ENCODE measurements at places on chromosomes 13 and 19. TPM values are rescaled to one million over a fixed set of nuclear protein-coding genes. Genes with fewer than 3 reads are reported as not detected.
A peak's percentile ranks its signal among the peaks of the same experiment; 100 is the strongest.

- no peak for DNase-seq
- H3K36me3 ChIP-seq = no peaks in the 10 kb centered on the region
- H3K27ac ChIP-seq = no peak overlapping the region
- no peaks in the 10 kb centered on the region for H3K4me1 ChIP-seq
- H3K4me3 ChIP-seq = no peak overlapping the region
Measured at GRCh38 chr13:23615395-23616081, 45.3 kb downstream of the TNFRSF19 start.

- no peaks in the 10 kb centered on the region for H3K36me3 ChIP-seq
- H3K27me3 ChIP-seq = peaks cover 24% of the 10 kb centered on the region
- peaks cover 3% of the 10 kb centered on the region for H3K4me1 ChIP-seq
- no peak for DNase-seq
Measured at GRCh38 chr13:75222031-75222430, 259.9 kb downstream of the TBC1D4 start.

DNA sequence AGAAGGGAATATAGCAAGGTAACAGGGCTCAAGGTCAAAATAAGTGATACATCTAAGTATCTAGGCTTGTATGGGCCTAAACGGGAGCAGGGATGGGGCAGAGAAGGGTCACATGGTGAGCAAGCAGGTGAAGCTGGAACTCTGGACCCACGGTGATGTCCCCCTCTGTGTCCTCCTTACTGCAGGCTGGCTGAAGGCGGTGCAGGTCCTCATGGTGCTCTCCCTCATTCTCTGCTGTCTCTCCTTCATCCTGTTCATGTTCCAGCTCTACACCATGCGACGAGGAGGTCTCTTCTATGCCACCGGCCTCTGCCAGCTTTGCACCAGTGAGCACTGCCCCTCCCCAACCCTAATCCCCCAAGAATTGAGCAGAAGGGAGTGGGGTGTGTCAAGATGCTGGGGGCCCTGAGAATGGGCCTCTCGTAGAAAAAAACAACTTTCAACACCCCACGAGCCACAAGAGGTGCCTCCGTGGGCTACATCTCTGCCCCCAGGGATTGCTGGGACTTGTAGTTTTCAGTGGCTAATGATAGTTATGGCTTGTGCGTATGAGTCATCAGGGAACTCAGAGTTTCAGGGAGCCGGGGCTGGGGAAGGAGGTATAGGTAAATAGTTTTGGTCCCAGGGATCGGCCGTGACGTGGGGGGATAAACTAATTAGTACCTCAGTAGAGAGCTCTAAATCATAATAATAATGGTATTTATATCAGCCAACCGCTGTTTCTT lies 4.0 kb downstream of the EMP3 start:
- H3K27me3 ChIP-seq = no peaks in the 10 kb centered on the region
- peak overlapping the region; percentile 93 for H3K27ac ChIP-seq
- peak; percentile 64 for DNase-seq
- peak overlapping the region; percentile 78 for H3K4me3 ChIP-seq

GRCh38 chr13:112619730-112620631 lies 32.0 kb upstream of the TUBGCP3 start:
- no peaks in the 10 kb centered on the region for H3K36me3 ChIP-seq
- no peak for DNase-seq
- no peak overlapping the region for H3K27ac ChIP-seq
- no peaks in the 10 kb centered on the region for H3K4me1 ChIP-seq
- H3K4me3 ChIP-seq = no peak overlapping the region

DNA sequence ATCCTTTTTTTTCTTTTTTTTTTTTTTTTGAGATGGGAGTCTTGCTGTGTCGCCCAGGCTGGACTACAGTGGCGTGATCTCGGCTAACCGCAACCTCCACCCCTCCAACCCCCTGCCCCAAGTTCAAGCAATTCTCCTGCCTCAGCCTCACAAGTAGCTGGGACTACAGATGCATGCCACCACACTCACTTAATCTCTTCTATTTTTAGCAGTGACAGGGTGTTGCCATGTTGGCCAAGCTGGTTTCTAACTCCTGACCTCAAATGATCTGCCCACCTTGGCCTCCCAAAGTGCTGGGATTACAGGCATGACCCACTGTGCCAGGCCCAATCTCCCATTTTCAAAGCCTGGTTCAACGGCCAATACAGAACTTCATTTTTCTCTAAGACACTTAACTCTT lies 9.1 kb downstream of the FOXO1 start:
- no peaks in the 10 kb centered on the region for H3K27me3 ChIP-seq
- no peak overlapping the region for H3K4me3 ChIP-seq
- H3K36me3 ChIP-seq = peaks cover 13% of the 10 kb centered on the region
- H3K27ac ChIP-seq = peak overlapping the region; percentile 38
- no peak for DNase-seq

DNA sequence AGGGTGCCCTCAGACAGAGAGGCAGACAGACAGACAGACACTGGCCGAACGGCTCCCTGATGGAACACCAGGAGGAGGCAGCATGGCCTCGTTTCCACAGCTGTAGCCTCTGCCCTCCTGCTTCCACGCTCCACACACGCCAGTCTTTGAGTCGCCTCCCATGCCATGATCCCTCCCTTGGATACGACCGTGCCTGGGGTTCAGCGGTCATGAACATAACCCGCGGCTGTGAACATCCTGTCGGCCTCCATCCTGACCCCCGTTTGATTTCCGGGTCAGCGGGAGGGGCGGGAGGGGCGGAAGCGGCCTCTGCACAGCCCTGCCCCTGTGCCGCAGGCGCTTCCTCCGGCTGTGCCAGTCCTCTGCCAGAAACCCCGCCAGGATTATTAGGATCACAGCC lies 23.4 kb downstream of the GP6 start:
- H3K4me3 ChIP-seq = peak overlapping the region; percentile 64
- peak; percentile 7 for DNase-seq
- peaks cover 4% of the 10 kb centered on the region for H3K4me1 ChIP-seq
- no peaks in the 10 kb centered on the region for H3K27me3 ChIP-seq
- peaks cover 50% of the 10 kb centered on the region for H3K36me3 ChIP-seq

- no peaks in the 10 kb centered on the region for H3K27me3 ChIP-seq
- H3K27ac ChIP-seq = peak overlapping the region; percentile 65
- H3K4me1 ChIP-seq = peaks cover 47% of the 10 kb centered on the region
- peaks cover 50% of the 10 kb centered on the region for H3K36me3 ChIP-seq
- DNase-seq = no peak
Measured at GRCh38 chr13:46313432-46314257, 73.4 kb downstream of the RUBCNL start.

DNA sequence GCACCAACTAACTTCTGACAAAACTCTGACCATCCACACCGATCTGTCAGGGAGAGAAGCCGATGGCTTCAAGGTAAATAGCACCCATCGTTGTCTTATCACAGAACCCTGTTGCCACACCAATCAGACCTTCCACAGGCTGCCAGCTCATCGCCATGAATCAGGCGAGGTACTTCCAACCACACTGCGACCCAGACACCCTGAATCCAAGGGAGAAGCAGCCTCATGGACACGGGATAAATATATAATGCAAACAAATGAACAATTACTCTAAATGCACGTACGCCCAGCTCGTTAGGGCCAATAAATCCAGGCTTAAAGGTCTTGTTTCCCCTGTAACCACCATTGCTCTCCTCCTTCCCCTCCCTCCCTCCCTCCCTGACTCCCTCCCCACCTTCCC lies 20.8 kb downstream of the RANBP3 start:
- no peak for DNase-seq
- H3K27ac ChIP-seq = no peak overlapping the region
- H3K36me3 ChIP-seq = peaks cover 15% of the 10 kb centered on the region
- no peak overlapping the region for H3K4me3 ChIP-seq
- H3K27me3 ChIP-seq = no peaks in the 10 kb centered on the region

GRCh38 chr13:45206340-45206739 lies 5.5 kb upstream of the KCTD4 start:
- H3K27ac ChIP-seq = peak overlapping the region; percentile 37
- peaks cover 31% of the 10 kb centered on the region for H3K4me1 ChIP-seq
- H3K36me3 ChIP-seq = peaks cover 37% of the 10 kb centered on the region
- no peaks in the 10 kb centered on the region for H3K27me3 ChIP-seq
- no peak overlapping the region for H3K4me3 ChIP-seq

LGI4 gene
- 1.1 TPM for total RNA-seq

PLK5 gene
- not detected for total RNA-seq

ZNF57 gene
- 4.7 TPM for total RNA-seq

KLF12 gene
- 19.4 TPM for total RNA-seq

ILF3 gene
- 408 TPM for total RNA-seq

GTF3A gene
- 303 TPM for total RNA-seq

RGCC gene
- 75.0 TPM for total RNA-seq

C19orf67 gene
- total RNA-seq = not detected

Measured in activated naive CD4-positive, alpha-beta T cell treated with anti-CD3 and anti-CD28 coated beads for 36 hours (primary cell).